ENCODE measurements at places on chromosomes 12 and 14.
A peak's percentile ranks its signal among the peaks of the same experiment; 100 is the strongest.

DNA sequence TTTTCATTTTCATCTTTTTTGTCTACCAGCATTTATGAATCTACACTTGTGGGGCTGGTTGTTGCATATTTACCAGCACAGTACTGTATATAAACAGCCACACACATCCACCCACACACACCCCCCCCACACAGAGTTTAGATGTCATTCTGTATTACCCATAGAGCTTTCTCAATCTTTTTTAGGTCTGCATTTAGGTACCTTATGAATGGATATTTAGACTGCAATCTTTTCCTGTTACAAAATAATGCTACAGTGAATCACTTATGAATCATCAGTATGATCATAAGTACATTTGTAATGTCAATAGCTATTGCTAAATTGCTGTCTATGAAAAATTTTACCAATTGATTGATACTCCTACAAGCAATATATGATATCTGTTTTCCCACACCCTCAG is 67.3 kb upstream of the STK38L start:
- DNase-seq = no peak

DNA sequence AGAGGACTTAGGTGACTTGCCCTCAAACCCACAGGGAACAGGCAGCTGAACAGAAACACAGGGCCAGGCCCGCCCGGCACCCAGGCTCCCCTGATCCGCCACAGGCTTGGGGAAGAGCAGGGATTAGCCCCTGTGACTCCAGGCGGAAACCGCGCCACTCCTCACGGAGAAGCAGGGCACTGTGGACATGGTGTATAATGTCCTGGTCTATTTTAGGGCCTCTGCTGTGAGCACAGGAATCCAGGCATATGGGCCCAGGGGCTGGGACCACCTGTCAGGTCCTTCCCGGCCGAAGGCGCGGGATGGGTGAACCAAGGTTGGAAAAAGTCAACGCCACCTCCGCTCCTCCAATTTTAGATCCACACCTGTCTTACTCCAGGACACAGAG is 34.6 kb upstream of the MEG3 start:
- DNase-seq = no peak

DNA sequence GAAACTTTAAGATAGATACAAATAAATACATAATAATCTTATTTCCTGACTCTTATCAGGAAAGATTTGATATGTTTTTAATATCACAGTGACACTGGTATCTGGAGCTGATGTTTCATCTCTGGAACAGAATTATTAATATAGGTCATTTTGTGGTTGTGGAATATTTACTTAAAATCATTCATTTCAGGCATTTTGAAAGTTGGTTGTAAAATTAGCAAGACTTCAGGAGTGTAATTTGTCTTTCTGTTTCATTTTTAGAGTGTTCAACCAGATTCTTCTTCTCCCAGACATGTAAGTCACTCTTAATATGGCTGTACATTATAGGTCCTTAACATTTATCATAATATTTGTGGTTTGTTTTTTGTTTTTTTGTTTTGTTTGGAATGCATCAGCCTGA is 115.7 kb downstream of the PCNX1 start:
- no peak for DNase-seq

DNA sequence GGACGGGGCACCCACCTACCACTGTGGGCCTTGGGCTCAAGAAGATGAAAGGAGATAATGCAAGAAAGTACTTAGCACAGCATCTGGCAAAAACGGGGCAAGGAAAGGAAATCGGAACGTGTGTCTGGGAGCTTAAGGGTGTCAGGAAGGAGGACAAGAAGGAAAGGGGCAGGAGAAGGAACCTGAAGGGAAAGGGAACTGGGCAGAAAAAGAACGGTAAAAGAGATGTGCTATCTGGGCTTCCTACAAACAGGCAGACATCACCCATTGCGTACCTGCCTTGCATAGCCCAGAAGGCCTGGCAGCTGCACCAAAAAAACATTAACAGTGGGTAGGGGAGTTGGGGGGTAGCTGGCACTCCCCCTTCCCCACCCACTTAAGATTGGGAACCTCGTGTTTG is 958 bp upstream of the REM2 start:
- no peak for DNase-seq

DNA sequence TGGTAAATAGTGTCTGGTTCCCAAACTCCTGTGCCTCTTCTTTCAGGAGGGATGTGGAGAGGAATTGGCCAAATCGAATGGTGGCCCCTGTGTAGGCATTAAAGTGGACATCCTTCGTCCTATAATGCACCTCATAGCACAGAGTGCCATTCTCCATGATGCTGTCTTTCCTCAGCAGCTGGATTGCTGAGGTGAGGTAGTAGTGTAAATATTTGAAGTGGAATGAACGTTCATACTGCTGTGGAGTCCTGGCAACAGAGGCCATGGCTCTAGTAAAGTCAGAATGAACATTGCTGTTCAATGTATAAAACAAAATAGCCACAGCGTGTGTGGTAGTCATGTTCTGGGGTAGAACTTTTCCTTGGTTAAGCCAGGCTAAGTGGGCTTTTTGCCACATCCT is 2.7 kb downstream of the ART4 start:
- DNase-seq = no peak

- DNase-seq = no peak
Measured at GRCh38 chr14:102824832-102825231, 47.6 kb downstream of the TRAF3 start.

DNA sequence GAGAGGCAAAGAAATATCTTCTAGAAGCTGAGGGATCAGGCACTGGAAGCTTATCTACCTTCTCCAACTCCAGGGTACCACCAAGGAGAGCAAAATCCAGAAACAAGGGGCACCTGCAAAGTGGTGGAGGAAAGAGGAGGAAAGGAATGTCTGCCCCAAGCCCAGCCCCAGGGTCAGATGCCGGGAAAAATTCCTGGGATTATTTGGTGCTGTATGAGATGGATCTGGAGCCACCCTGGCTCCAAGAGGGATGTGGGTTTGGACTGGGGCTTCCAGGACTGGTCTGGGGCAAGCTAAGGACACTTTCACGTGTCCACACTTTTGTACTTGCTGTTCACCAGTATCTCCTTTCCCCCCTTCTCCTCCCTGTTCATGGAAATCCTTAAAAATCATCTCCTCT is 69.8 kb downstream of the DPF3 start:
- DNase-seq = no peak

DNA sequence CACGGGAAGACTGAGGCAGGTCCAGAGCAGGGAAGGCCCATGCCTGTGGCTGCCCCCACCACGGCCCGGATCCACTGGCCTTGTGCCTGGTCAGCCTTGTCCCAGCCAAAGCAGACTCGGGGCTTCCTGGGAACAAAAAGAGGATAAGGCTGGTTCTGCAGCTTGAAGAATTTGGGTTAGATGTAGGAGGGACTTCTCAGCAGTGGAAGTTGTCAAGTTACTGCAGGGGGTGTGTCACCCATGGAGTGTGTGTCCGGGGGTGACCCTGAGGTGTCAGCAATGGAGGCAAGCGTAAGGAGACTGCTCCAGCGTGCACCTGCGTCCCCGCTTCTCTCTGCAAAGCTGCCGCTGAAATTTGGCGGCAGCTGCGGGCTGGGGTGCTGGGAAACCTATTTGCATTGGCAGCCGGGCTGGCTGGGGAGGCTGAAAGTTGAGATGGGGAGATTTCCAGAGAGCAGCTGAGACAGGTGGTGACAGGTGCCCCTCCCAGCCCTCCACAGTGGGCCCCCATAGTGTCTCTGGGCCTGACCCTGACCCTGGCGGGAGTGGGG is 12.5 kb upstream of the TNFAIP2 start:
- DNase-seq = no peak

DNA sequence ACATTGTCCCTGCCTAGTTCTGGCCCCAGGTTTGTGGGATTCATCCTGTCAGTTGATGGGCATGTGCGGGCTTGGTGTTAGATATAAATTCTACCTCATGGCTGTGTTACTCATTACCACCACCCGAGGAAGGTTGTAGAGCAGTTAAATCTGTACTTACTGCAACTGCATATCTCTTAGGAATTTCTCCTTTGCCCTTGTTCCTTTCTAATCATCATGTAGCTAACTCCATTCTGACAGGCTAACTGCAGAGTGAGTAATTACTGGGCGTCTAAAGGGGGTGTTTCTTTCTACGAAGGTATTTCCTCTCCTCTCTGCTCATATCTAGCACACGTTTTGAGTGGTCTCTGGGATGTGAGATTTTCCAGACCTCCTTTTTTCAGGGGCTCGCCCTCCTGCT is 1076.7 kb downstream of the TMTC2 start:
- no peak for DNase-seq

DNA sequence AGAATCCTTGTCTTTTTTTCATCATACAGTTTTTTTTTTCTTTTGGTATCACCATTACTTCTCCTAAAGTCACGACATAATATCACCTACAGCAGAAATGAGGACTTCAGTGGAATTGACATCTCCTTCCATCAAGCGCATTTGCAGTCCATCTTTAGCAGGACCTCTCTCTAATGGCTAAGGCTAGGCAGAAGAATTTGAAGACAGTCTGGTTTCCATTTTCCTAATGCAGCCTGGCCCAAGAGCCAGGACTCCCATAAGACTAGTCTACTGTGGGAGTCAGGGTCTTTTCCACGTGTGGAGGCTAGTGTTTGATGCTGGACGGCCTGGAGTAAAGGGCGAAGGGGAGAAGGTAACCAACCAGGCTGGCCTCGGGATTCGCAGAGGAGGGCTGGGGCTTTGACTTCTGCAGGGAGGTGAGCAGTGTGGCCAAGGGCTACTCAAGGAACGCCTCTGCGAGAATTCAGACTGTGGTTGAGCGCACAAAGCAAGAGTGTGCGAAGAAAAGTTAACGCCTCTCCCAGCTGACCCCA is 769 bp upstream of the ZNF740 start:
- DNase-seq = no peak

DNA sequence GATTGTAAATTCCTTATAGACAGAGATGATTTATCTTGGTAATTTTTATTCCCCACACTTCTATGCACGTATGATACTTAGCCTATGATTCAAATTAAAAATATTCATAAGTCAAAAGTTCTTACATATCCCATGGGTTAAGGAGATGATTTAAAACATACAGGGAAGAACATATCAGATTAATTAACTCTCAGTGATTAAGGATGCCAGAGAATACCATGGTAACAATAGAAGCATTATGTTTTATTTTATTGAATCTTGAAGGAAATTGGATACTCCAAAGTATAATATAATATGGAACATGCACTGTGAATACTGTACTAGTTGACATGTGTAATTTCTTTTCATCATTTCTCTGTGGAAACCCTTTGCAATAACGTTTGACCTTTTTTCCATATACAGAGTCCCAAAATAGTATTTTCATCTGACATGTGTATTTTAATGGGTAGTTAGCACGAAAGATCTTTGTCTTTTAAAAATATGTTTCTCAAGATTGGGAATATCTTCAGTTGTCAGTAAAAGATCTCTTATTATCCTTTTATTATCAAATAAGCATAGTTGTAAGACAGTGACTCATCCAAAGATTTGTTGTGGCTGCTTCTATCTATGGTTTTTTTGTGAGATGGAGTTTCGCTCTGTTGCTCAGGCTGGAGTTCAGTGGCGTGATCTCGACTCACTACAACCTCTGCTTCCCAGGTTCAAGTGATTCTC is 166.7 kb downstream of the RAD51B start:
- DNase-seq = peak; percentile 78
